ENCODE measurements at places on chromosomes 4 and X. TPM values are rescaled to one million over a fixed set of nuclear protein-coding genes. Genes with fewer than 3 reads are reported as not detected.

LINC00632 gene
- total RNA-seq: 5.1 TPM

ANK2 gene
- total RNA-seq: 13.2 TPM

SPATA18 gene
- total RNA-seq: not detected

CT45A2 gene
- not detected for total RNA-seq

NALF2 gene
- 0.27 TPM for total RNA-seq

EXOC1 gene
- 25.0 TPM for total RNA-seq

BCORL1 gene
- total RNA-seq: 1.4 TPM

TBX22 gene
- total RNA-seq: not detected

CHRNA9 gene
- total RNA-seq: 0.49 TPM

KIT gene
- total RNA-seq: not detected

GAGE12H gene
- total RNA-seq: not detected

USP27X gene
- 0.68 TPM for total RNA-seq

ENOX2 gene
- 7.7 TPM for total RNA-seq

ODAPH gene
- total RNA-seq: not detected

ITM2A gene
- total RNA-seq: 1.1 TPM

ATP8A1 gene
- total RNA-seq: 1.8 TPM

PIGA gene
- total RNA-seq: 12.3 TPM

MAGEB2 gene
- 0.15 TPM for total RNA-seq

VCX3A gene
- total RNA-seq: 112 TPM

PNMA6A gene
- 0.08 TPM for total RNA-seq

CFI gene
- 11.4 TPM for total RNA-seq

RENBP gene
- 0.23 TPM for total RNA-seq

MAOA gene
- total RNA-seq: 1.0 TPM

PAGE2 gene
- total RNA-seq: 116 TPM

NELFA gene
- total RNA-seq: 38.8 TPM

MAGEC1 gene
- total RNA-seq: 0.15 TPM

INTS12 gene
- total RNA-seq: 17.8 TPM

ZNF732 gene
- 0.48 TPM for total RNA-seq

FOXO4 gene
- 4.3 TPM for total RNA-seq

CPE gene
- total RNA-seq: 11.4 TPM

CPLX1 gene
- total RNA-seq: 0.05 TPM

TMSB15C gene
- total RNA-seq: 0.56 TPM

YIPF6 gene
- 25.9 TPM for total RNA-seq

HNRNPDL gene
- 396 TPM for total RNA-seq

ENPP6 gene
- total RNA-seq: not detected

SRPK3 gene
- total RNA-seq: 2.0 TPM

KLF8 gene
- total RNA-seq: not detected

NEXMIF gene
- not detected for total RNA-seq

SOX3 gene
- not detected for total RNA-seq

TMEM35A gene
- total RNA-seq: not detected

RNF212 gene
- not detected for total RNA-seq

TRIM2 gene
- 60.8 TPM for total RNA-seq

CSAG1 gene
- total RNA-seq: 60.4 TPM

NOX1 gene
- not detected for total RNA-seq

NLGN4X gene
- total RNA-seq: 24.3 TPM

SLAIN2 gene
- total RNA-seq: 13.5 TPM

RBM46 gene
- total RNA-seq: 0.53 TPM

Measured in A375 (cell line).